ENCODE measurements at places on chromosomes 5 and 9.

DNA sequence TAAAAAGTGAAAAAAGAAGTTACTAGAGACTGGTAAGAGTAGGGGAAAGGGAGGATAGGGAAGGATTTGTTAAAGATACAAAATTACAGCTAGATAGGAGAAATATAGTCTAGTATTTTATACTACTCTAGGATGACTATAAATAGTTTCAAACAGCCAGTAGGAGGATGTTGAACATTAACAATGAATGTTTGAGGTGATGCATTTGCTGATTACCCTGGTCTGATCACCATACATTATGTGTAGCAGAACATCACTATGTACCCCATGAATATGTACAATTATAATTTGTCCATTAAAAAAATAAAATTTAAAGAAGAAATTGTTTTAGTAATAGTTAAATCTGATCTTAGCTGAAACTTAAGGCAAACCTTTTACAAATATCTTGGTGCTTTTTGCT, 302.6 kb downstream of the ARHGAP26 start:
- no peak for DNase-seq

DNA sequence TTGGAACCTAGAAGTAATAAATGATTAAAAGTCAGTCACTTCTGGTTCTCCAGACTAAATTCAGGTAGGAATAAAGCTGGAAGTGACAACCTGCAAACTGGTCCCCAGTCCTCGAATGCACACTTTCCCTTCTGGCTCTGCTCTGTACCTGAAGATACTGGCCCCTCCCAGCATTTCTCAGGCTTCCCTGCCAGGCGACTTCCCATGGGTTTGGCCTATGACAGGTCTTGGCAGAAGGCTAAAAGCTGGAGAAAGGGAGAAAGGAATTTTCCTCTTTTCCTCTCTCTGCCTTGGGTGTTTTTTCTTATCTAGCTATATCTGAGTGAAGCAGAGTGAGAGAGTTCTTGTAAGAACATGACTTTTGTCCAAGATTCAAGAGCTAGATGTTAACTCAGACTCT, 1005.7 kb downstream of the DTWD2 start:
- DNase-seq, result no peak

GRCh38 chr5:170896779-170897178, 35.0 kb downstream of the RANBP17 start:
- DNase-seq, result no peak

DNA sequence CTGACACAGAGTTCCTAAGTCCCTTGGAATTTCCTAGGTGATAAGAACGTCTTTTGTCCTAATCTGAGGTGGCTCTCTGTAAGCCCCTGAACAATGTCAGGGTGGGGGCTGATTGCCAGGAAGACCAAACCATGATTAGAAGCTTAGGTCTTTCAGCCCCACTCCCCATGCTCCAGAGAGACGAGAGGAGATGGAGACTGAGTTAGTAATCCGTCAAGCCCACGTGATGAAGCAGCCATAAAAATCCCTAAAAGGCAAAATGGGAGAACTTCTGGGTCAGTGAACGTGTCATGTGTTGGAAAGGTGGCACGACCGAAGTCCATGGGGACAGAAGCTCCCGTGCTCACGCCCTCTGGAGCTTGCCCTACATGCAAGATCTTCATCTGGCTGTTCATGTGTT, 85.6 kb downstream of the RAD23B start:
- no peak for DNase-seq

- no peak for DNase-seq
These were observed 129.2 kb upstream of the IRX1 start for GRCh38 chr5:3466392-3466791.

DNA sequence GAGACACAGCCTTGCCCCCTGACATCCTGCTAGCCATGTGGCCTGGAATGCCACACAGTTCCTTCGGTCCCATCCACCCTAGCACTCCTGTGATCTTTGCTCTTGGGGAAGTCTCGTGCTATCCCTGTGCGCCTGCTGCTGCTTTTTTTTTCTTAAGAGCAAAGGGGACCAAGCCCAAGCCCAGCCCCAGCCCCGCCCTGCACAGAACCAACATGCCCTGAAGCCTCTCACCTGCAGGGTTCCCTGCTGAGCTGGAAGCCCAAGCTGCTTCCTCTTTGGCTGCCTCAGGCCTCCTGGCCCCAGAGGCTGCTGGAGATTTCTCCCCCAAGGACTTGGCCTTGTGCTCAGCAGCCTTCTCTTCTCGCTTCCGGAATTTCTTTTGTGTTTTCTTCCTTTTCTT, 1.8 kb downstream of the SURF6 start:
- no peak for DNase-seq

DNA sequence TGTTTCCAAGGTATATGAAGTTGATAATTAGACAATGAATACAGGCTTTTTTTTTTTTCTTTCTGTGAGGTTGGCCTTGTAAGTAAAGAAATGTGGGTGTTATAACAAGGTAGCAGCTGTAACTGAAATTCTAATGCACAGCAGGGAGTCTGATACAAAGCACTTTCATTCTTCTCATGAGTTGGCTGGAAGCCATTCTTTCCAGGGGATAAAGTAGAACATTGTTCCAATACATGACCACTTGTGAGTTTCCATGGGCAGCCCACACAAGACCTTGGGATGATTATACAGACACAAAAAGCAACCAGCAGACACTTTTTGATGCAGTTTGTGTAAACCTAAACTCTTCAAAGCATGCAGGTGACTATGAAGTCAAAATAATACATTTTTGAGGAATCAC, 1785.9 kb upstream of the WWC1 start:
- DNase-seq, result no peak

GRCh38 chr9:27408001-27408400, 111.1 kb upstream of the EQTN start:
- DNase-seq, result no peak

DNA sequence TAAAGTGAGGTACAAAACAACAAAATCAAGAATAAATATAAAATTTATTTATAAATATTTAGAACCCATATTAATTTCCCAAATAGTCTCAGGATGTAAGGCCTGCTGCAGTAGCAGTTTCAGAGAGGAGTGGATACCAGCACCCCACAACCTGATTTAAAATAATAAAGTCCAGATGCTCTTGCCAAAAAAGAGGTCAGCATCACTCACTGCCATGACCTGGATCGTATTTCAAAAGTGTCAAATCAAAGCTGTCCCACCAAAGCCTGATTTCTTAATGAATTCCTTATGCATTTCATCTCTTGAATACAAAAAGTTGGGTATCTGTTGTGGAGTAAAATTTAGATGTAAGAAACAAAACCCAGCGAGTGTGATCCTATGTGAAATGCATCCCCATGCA, 58.0 kb upstream of the ROR2 start:
- DNase-seq, result no peak

DNA sequence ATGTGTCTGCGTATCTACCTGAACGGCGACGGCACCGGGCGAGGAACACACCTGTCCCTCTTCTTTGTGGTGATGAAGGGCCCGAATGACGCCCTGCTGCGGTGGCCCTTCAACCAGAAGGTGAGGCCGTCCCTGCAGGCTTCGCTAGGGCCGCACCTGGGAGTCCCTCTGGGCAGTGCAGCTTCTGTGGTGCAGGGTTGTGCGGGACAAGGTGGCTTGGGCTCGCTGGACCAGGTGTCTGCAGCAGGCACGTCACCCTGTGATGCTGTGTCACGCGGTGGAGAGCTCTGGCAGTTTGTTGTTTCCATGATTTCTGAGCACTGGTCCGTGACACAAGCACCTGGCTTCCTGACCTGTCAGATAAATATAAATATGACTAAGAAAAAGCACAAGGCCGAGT, 20.7 kb downstream of the FBXW5 start:
- DNase-seq, result no peak

GRCh38 chr5:6712142-6712576, 1.1 kb upstream of the TENT4A start:
- DNase-seq, result no peak

GRCh38 chr9:127763918-127764384, 14.5 kb downstream of the SH2D3C start:
- no peak for DNase-seq

- no peak for DNase-seq
These were observed 2371.7 kb upstream of the C9orf72 start for GRCh38 chr9:29945012-29945411.
